ENCODE measurements at places on chromosomes 2 and 18.

DNA sequence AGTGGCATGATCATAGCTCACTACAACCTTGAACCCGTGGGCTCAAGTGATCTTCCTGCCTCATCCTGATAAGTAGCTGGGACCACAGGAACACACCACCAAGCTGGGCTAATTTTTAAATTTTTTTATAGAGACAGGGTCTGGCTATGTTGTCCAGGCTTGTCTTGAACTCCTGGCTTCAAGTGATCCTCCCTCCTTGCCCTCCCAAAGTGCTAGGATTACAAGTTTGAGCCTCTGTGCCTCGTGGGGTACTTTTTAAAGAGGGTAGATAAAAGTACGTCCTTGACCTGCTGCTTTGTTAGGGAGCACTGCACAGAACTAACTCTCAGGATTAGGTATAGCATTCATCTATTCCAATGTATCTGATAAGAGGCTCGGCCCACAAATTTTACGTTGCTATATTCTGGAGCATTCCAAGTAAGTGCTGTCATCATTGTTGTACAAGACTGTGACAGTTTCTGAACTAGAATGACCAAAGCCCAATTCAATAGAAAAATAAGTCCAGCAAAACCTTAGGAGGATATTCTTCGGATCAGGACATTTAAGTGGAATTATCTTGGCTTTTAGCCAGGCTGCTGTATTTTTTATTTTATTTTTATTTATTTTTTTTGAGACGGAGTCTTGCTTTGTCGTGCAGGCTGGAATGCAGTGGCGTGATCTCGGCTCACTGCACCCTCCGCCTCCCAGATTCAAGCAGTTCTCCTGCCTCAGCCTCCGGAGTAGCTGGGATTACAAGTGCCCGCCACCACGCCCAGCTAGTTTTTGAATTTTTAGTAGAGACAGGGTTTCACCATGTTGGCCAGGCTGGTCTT is 4.1 kb downstream of the MTCL1 start:
- H3K27ac ChIP-seq: peak overlapping the region; percentile 85
- H3K27me3 ChIP-seq: no peaks in the 10 kb centered on the region
- H3K4me1 ChIP-seq: peaks cover 13% of the 10 kb centered on the region
- H3K4me3 ChIP-seq: peak overlapping the region; percentile 19
- no peak for DNase-seq
- H3K36me3 ChIP-seq: peaks cover 39% of the 10 kb centered on the region

DNA sequence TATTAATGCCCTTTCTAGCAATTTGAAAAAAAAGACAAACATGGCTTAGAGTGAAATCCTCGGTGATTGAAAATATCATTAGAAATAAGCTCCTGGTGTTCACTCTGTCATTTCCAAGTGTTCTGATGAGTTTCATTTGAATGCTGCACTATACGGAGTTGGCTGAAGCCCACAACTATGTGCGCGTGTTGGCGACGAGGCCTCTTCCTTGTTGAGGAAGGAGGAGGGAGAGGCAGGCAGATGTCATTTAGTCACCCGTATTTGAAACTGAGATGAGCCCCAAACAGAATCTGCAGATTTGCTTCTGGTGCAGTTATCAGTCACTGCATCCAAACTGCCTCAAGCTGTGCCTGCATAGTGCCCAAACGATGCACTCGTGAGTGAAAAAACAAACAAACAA is 23.5 kb upstream of the SKOR2 start:
- H3K36me3 ChIP-seq: no peaks in the 10 kb centered on the region
- DNase-seq: no peak
- H3K27me3 ChIP-seq: peaks cover 15% of the 10 kb centered on the region
- H3K4me1 ChIP-seq: no peaks in the 10 kb centered on the region
- no peak overlapping the region for H3K27ac ChIP-seq

DNA sequence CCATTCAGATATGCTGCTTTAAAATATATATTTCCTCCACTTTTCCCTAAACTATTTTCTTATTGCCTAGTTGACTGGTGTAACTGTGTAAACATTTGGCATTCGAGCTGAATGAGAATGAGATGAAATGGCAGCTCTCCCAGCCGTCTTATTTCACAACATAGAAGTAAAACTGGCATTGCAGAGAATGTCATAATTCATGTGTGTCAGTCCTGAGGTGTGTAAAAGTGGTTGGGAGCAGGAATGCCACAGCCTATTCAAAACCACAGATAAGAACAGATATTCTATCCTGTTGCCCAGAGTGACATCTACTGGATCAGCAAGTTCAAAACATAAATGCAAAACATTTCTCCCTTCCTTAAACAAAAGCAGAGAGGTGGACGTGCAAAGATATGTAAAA is 565.5 kb upstream of the CHAC2 start:
- H3K4me3 ChIP-seq: no peak overlapping the region
- H3K27ac ChIP-seq: no peak overlapping the region
- no peaks in the 10 kb centered on the region for H3K36me3 ChIP-seq
- peak; percentile 62 for DNase-seq

DNA sequence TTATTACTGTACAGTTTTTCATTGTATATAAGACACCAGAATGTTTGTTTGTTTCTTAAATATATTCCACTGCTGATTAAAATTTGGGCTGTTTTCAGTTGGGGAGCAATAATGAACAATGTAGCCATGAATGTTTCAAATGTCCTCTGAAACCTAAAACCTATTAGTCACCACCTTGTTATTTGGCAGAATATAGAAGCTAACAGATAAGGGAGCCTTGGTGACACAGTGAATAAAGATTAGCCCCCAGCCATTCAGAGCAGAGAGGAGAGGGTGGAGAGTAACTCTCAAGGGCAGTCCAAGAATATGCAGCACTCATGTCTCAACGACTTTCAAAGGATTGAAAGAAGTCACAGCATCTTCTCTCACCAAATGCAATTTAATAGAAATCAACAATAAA is 43.1 kb upstream of the ATP8B1 start:
- no peak overlapping the region for H3K4me3 ChIP-seq
- no peaks in the 10 kb centered on the region for H3K4me1 ChIP-seq
- no peak overlapping the region for H3K27ac ChIP-seq
- DNase-seq: peak; percentile 49

DNA sequence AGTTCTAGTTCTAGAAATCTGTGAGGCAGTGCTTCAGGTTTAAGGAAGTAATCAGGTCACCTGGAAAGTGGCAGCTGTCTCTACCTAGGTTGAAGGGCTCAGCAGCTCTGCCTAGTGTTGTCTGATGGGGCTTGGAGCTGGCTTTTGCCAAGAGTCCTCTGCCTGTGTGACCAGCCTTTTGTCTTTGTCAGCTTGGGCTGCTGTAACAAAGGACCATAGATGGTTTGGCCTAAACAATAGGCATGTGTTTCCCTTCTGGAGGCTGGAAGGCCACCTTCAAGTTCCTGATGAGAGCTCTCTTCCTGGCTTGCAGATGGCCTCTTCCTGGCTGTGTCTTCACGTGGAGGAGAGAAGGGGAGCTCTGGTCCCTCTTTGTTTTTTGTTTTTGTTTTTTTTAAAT is 13.3 kb downstream of the UBE2F start:
- DNase-seq: no peak
- no peak overlapping the region for H3K27ac ChIP-seq
- peaks cover 15% of the 10 kb centered on the region for H3K4me1 ChIP-seq
- no peak overlapping the region for H3K4me3 ChIP-seq

DNA sequence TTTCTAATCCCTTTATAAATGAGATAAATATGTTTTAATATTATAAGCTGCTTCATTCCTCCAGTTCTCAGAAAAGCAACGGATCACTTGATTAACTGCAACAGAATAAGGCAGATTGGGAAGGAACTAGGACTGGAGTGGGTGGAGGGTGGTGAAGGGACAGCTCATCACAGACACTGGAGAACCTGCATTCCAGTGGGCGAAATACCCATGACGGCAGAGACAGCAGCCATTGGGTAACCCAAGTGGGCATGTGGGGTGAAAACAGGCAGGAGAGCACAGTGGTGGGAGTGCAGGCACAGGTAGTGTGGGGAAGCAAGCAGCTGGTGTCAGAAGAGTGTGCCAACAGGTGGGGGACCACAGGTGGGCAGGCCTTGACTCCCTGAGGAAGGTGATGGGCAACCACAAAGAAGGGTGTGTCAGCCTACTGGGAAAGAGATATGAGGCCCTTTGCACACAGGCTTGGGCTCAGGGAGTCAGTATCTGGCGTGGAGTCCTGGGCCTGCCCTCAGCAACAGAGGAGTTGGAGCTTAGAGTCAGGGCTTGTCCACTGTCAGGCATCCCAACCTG is 27.2 kb downstream of the DPYSL5 start:
- peaks cover 3% of the 10 kb centered on the region for H3K4me1 ChIP-seq
- DNase-seq: no peak
- H3K27me3 ChIP-seq: peaks cover 66% of the 10 kb centered on the region
- H3K36me3 ChIP-seq: no peaks in the 10 kb centered on the region
- H3K4me3 ChIP-seq: no peak overlapping the region
- H3K27ac ChIP-seq: no peak overlapping the region

- no peaks in the 10 kb centered on the region for H3K4me1 ChIP-seq
- no peak overlapping the region for H3K27ac ChIP-seq
- H3K27me3 ChIP-seq: peaks cover 9% of the 10 kb centered on the region
- no peak overlapping the region for H3K4me3 ChIP-seq
Observed at GRCh38 chr2:168939918-168940317, 38.8 kb downstream of the G6PC2 start.

Measured in mesenchymal stem cell (in vitro differentiated cells and primary cell).